ENCODE measurements at places on chromosomes 1 and 21.

- no peak for DNase-seq
Observed at GRCh38 chr1:226973371-226973897, 33.3 kb downstream of the COQ8A start.

GRCh38 chr1:4328402-4329071 is 325.9 kb upstream of the AJAP1 start:
- no peak for DNase-seq

- no peak for DNase-seq
Observed at GRCh38 chr1:164770131-164770529, 211.1 kb downstream of the PBX1 start.

GRCh38 chr1:203273869-203274602 is 31.3 kb upstream of the BTG2 start:
- no peak for DNase-seq

DNA sequence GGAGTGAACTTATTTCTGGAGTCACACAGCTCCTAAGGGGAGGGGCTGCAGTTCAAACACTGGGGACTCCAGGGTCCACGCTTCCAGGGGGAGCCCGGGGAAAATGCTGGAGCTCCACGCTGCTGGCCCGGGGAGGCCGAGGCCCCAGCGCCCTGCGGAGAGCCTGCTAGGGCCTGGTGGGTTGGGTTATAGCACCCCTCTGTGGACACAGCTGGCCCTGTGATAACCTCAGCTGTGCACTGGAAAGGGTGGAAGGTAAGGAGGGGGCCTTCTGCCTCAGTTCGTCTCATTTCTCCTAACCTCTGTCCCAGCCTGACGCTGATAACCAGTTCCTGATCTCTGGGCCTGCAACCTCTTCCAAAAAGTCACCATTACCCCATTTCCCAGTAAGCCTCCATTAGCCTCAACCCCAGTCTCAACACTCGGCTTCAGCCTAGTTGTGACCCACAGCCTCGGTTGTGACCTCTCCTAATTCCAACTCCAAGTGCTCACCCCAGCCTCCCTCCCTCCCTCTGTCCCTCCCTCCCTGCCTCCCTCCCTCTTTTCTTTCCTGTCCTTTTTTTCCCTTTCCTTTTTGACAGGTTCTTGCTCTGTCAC is 7.1 kb downstream of the NBL1 start:
- DNase-seq, result no peak

- no peak for DNase-seq
Observed at GRCh38 chr21:18026359-18026758, 207.2 kb upstream of the C21orf91 start.

Measured in cortex of kidney (tissue), 1 donor.